Hepatocyte (in vitro differentiated cells): ENCODE measurements at places on chromosomes 6 and 20.
A peak's percentile ranks its signal among the peaks of the same experiment; 100 is the strongest.

DNA sequence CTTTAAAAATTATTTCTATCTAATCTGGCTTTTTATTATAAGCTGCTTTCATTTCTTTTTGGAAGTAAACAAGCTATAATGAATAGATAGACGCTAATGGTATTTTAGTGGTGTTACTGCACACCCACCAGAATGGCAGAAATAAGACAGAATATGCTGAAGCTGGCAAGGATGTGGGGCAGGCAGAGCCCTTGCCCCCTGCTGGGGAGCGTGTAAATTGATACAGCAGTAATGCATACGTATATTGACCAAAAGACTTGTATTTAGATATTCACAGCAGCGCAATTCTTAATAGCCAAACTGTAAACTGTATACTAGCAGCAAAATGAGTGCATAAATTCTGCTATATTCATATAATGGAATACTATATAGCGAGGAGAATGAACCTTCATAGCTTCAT is 35.3 kb downstream of the TMEM181 start:
- DNase-seq, result no peak

DNA sequence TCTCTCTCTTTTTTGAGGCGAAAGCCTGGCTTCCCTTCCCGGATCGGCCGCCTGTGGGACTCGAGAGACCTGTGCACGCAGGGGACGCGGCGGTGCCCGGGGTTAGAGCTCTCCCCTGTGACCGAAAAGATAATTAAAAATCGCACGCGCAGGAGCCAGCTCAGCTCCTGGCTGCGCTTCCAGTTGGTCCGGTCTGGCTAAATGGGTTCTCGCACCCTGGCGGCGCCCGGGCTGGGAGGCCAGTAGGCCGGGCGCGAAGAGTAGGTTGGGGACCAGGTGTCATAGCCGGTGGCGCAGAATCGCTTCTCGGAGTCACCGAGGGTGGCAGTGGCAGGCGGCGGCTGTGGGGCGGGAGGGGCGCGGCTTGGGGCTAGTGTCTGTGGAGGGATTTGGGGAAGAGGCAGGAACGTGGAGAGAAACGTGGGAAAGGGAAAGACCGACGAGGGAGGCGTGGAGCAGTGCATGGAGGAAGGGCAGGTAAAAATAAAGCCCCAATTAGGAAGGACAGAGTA is 41.9 kb upstream of the SUPT3H start:
- DNase-seq, result peak; percentile 77

DNA sequence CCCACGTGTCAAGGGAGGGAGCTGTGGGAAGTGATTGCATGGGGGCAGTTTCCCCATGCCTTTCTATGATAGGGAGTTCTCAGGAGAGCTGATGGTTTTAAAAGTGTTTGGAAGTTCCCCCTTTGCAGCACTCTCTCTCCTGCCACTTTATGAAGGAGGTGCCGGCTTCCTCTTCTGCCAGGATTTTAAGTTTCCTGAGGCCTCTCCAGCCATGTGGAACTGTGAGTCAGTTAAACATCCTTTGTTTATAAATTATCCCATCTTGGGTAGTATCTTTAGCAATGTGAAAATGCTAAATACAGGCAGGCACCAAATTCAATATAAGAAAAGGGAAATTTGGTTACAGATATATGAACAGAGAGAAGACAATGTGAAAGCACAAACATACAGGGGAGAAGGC is 96.4 kb upstream of the EPHA7 start:
- no peak for DNase-seq

DNA sequence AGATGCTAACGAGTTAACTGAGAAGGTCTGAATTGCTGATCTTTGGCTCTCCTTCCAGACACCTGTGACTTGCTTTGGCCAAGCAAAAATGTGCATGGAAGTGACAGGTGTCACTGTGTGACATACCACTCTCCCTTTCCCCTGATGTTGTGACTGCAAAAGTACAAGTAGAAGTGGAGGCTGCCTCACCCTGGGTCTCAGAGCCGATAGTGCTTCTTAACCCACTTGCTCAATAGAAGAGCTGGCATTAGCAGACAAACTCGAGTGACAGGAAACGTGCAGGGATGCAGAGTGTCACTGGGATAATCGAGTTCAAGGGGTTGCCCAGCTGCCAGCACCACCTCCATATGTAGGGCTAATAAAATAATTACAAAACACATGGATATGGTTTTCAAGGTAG is 16.4 kb upstream of the SPO11 start:
- no peak for DNase-seq

DNA sequence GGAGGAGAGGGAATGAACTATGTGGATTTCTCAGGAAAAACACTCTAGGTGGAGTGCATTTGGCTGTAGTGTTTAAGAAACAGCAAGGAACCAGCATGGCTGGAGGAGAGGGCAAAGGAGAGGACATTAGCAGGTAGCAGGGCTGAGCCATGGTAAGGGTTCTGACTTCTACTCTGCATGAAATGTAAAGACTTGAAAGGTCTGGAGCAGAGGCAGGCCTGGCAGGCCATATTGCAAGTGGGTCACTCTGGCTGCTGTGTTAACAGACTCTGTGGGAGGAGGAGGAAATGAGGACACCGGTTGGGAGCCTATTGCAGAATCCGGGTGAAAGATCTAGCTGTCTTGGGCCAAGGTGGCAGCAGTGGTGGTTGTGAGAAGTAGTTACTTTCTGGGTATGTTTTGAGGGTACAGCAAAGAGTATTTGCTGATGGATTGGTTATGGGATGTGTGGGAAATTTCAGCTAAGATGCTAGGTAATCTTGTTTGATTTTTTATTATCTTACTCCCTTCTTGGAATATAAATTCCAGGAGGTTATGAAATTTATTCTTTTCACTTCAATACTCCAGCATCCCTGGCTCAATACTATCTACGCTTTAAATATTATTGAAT is 115.9 kb upstream of the BCLAF1 start:
- no peak for DNase-seq
